Hindlimb muscle (tissue), 1 donor: ENCODE measurements at places on chromosomes 5 and 9.

GRCh38 chr5:2263763-2264162 lies 381.0 kb upstream of the IRX4 start:
- no peak for DNase-seq

DNA sequence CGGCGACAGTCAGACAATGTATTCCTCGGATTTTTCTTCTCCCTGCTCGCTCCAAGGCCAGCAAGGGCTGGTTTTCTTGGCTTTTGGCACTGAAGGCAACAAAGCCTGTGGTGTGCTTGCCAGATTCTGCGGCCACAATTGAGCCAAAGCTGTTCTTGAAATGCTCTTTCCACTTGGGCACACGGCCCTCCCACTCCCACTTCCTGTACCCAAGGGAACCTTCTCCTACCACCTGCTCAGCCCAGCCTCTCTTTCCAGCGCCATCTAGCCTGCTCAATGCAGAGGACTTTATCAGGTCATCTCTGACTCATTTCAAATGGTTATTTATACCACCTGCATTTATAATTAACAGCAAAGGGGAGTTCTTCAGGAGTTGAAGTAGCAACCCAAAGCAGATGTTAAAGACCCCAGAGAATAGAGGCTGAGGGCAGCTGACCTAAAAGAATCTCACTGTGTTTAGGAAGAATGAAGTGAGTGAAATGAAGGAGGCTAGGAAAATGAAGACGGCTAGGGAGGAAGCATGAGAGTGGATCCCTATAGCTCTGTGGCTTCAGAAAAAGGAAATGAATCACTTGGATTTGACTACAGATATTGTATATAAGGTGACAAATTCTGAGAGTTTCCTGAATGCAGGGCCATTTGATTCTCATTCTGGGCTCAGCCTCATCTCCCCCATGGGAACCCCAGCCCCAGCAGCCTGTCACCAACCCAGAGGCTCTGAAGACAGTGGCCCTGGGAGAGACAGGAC lies 439.0 kb downstream of the ENC1 start:
- DNase-seq, result peak; percentile 39

GRCh38 chr5:180558232-180558631 lies 33.1 kb downstream of the SCGB3A1 start:
- no peak for DNase-seq

DNA sequence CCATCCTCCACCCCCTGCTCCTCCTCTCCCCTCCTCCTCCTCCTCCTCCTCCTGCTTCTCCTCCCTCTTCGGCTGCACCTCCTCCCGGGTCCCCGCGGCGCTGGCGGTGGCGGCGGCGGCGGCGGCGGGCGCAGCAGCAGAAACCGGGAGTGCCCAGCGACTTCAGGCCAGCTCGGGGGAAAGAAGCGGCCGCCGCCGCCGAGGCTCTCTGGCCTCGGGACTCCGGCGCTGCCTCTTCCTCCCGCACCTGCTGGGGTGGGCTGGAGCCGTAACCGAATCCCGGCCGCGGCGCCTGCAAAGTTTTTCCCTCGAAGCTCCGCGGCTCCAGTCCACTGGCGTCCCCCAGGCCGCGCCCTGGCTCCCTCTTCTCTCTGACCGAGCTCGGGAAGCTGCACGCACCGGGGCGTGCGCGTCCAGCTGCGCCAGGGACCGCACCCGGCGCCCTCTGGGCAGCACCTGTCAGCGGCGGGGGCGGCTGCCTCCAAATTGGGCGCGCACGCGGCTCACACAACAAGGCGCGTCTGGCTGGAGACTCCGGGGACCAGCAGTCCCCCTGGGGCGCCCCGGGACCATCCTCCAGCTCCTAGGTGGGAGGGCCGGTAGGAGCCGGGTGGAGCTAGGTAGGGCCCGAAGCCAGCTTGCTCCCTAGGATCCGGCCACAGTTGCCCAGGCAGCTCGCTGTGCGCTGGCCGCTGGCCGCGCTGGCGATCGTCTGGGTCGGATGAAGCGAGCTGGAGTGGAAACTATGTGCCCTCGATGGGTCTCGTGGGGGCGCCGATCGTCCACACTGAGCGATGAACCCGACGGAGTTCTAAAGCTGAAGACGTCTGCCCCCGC lies at the start of gene MCTP1:
MCTP1 (minus strand) TSS at position 523 of the 837 bp plus-strand sequence.
- peak; percentile 54 for DNase-seq

DNA sequence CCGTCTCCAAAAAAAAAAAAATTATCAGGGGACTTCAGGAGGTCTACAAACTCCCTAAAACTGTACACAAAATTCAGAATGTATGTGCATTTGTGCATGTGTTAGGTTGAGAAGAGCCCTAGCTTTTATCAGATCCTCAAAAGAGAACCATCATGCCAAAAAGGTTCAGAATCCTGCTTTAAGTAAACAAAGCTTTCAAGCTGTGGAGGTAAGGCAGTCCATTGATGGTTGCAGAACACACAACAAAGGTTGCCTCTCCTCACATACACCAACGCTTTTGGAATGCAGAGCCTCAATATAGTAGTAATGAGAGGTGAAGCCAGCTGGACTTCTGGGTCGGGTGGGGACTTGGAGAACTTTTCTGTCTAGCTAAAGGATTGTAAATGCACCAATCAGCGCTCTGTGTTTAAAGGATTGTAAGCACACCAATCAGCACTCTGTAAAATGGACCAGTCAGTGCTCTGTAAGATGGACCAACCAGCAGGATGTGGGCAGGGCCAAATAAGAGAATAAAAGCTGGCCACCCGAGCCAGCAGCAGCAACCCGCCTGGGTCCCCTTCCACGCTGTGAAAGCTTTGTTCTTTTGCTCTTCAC lies 57.9 kb upstream of the RNF38 start:
- no peak for DNase-seq

DNA sequence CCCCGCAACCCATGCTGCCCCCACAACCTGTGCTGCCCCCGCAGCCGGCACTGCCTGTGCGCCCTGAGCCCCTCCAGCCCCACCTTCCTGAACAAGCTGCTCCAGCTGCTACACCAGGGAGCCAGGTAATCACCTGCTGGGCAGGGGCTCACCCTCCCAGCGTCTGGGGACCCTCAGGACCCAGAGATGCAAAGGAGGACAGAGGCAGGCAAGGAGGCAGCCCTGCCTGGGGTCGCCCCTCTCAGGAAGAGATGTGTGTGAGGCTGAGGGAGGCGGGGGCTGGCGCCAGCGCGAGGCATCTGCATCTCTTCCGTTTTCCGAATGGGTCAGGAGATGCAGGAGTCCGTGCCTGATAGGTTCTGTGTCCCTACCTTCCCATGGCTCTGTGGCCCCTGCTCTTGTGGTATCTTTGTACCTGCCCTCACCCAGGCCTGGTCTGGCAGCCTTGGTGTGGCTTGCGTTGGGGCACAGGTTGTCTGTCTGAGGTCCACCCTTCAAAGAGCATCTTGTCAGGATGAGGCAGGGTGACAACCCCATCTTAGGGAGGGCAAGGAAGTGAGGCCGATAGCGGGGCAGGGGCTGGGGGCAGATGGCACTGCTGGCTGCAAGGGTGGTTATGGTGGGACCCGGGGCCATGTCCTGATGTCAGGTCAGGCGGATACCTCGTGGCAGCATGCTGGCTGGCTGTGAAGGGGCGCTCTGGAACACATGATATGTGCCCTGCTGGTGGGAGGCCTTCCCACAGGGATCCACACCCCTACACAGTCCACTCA lies 75.7 kb downstream of the WNK2 start:
- no peak for DNase-seq

DNA sequence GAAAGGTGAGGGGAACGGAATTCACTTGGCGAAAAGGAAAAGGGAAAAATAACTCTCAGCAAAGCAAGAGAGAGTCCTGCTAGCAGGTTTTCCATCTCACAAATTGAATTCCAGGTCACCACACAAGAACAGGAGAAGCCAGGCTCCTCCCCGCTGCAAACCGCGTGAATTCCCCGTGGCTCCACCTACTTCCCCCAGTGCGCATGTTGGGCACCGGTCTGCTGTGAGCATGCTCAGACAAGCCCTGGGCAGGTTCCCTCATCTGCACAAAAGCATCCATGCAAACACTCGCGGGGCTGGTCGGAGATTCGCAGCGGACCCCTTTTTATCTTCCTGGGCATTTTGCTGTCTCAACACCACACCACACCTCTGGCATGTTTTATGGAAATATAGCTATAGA lies 58.5 kb upstream of the S1PR3 start:
- DNase-seq, result no peak

DNA sequence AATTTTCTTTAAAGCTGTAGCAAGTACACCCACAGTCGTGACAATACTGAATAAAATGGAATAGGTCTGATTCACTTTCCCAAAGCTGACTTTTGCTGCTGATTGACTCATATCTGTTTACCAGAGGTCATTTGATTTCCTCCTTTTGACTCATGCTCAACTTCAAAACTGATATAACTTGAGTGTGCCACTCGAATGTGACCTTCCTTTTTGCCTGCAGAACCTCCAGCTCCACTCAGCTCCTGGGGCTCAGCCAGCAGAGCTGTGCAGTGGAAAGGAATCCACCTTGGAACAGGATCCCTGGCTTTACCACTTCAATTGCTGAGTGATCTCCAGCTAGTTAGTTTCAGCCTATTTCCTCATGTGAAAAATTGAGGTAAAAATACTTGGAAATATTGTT lies 84.1 kb downstream of the FEM1C start:
- DNase-seq, result no peak

- DNase-seq, result peak; percentile 24
Observed at GRCh38 chr9:122941582-122942234, 888 bp downstream of the RABGAP1 start.

- DNase-seq, result peak; percentile 77
Observed at GRCh38 chr5:159156426-159157238, 52.7 kb downstream of the RNF145 start.

DNA sequence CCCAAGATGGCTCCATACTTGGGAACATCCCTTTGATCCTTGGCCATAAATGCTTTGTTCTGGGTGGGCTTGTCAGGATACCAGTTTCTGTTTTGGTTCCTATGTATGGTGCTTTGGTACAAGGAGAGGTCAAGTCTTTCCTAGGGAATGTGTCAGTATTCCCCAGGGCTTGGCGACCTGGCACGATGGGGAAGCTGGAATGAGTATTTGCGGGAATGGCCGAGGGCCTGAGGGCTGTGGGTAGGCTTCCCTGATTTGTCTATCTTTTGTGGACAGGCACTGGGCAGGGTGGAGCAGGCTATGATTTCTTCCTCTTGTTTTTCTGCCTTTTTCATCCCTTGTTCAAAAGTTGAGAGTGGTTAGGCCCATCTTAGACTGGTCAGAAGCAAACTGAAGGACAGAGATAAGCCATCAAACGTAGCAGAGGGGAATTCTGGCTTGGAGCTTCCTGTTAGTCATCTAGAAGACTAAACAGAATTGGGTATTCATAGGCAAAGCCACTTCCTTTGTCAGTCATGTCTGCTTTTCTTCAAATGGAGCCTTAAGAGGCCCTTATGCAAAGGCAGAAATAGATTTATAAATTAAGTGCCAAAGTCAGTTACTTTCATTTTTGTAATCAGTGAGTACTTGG lies 13.7 kb downstream of the DOCK2 start:
- DNase-seq, result no peak

GRCh38 chr5:173196133-173196952 lies 38.7 kb downstream of the NKX2-5 start:
- no peak for DNase-seq

- DNase-seq, result no peak
Observed at GRCh38 chr5:142878111-142878510, 107.9 kb downstream of the ARHGAP26 start.

- DNase-seq, result peak; percentile 76
Observed at GRCh38 chr5:109455598-109456096, 45.9 kb upstream of the PJA2 start.

- DNase-seq, result no peak
Observed at GRCh38 chr9:91746904-91747303, 203.1 kb downstream of the ROR2 start.

GRCh38 chr9:76652894-76653293 lies 111.3 kb upstream of the PCA3 start:
- DNase-seq, result no peak

DNA sequence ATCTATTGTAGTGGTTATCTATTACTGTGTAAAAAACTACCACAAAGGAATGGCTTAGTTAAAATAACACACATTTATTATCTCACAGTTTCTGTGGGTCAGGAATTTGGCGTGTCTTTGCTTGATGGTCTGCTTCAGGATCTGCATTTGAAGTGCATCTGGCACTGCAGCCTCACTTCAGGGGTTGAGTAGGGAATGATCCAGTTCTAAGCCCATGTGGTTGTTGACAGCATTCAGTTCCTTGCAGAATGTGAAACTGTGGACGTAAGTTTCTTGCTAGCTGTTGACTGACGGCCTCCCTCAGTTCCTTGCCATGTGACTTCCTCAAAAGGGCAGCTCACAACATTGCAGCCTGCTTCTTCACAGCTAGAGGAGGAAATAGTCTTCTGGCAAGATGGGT lies 2.1 kb upstream of the OGN start:
- DNase-seq, result no peak
